ENCODE measurements at places on chromosomes 6 and 20. TPM values are rescaled to one million over a fixed set of nuclear protein-coding genes. Genes with fewer than 3 reads are reported as not detected.

ENPP4 gene
- total RNA-seq: 13.8 TPM

NFATC2 gene
- 5.9 TPM for total RNA-seq

LAMA2 gene
- total RNA-seq: 116 TPM

THBD gene
- 22.6 TPM for total RNA-seq

POM121L2 gene
- not detected for total RNA-seq

XPO5 gene
- 28.8 TPM for total RNA-seq

DNA sequence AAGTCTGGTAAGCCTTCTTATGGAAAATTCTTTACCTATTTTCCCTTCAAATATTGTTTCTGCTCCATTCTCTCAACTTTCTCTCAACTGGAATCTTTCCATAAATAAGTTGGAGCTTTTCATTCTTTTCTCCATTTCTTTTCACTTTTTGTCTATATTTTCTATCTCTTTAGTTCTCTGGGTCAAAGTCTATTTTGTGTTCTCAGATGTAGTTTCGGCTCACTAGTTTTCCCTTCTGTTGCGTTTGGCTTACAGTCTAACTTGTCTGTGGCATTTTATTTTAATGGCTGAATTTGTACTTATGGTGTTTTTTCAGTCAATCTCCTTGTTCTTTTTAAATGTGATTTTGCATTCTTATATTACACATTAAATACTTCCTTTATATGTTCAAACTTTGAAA is 14.1 kb upstream of the SLC22A2 start:
- H3K4me3 ChIP-seq: no peak overlapping the region
- no peaks in the 10 kb centered on the region for H3K4me1 ChIP-seq
- no peaks in the 10 kb centered on the region for H3K36me3 ChIP-seq
- no peak overlapping the region for H3K27ac ChIP-seq
- H3K27me3 ChIP-seq: no peaks in the 10 kb centered on the region
- DNase-seq: no peak

DNA sequence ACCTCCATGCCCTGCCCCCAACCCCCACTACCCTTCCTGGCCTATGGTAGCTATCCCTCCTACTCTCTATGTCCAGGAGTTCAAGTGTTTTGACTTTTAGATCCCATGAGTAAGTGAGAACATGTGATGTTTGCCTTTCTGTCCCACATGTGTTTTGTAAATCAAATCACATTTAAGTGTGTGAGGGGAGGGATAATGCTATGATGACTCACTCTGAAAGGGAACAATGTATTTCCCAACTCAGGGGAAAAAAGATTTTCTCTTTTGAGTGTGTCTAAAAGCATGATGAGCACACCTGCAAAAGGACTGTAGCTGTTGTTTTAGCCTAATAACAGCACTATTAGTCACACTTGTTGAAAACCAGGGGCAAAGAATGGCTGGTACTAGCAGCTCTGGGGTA is 193.7 kb downstream of the GJA10 start:
- no peaks in the 10 kb centered on the region for H3K27me3 ChIP-seq
- no peaks in the 10 kb centered on the region for H3K36me3 ChIP-seq
- H3K4me1 ChIP-seq: no peaks in the 10 kb centered on the region
- DNase-seq: no peak
- H3K4me3 ChIP-seq: no peak overlapping the region

- no peaks in the 10 kb centered on the region for H3K27me3 ChIP-seq
- DNase-seq: no peak
- no peaks in the 10 kb centered on the region for H3K4me1 ChIP-seq
- no peaks in the 10 kb centered on the region for H3K36me3 ChIP-seq
- H3K4me3 ChIP-seq: no peak overlapping the region
Observed at GRCh38 chr20:50098259-50098658, 14.7 kb downstream of the UBE2V1 start.

DNA sequence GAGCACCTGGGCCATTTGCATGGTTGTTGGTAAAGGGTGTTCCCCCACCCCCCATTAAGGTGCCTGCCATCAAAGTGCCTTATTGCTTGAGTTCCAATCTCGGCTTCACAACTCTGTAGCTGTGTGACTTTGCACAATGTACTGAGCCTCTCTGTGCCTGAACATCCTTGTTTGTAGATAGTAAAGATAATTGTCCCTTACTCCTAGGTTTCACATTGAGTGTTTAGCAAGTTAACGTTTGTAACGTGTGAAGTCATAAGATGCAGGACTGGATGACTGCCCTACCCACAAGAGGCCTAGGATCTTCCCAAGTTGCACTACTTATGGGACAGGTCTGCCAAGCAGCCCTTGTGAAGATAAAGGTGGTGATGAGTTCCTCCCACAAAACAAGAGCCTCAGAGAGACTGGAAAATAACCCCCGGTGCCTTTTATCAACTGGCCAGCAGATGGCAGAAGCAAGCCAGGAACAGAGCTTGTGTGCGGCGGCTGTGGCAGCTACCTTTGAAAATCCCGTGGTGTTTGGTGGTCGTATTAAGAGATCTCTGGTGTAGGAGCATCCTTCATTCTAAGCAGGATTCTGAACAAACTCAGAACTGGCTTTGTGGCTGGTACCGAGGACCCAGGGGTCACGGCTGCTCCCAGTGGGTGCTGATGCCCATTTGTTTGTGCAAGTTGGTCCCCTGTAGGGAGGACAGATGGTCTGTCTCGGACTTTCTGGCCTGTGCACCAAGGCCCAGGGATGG is 99.1 kb downstream of the CDH26 start:
- H3K4me3 ChIP-seq: no peak overlapping the region
- no peak overlapping the region for H3K27ac ChIP-seq
- no peaks in the 10 kb centered on the region for H3K27me3 ChIP-seq
- DNase-seq: no peak
- peaks cover 4% of the 10 kb centered on the region for H3K4me1 ChIP-seq
- no peaks in the 10 kb centered on the region for H3K36me3 ChIP-seq

DNA sequence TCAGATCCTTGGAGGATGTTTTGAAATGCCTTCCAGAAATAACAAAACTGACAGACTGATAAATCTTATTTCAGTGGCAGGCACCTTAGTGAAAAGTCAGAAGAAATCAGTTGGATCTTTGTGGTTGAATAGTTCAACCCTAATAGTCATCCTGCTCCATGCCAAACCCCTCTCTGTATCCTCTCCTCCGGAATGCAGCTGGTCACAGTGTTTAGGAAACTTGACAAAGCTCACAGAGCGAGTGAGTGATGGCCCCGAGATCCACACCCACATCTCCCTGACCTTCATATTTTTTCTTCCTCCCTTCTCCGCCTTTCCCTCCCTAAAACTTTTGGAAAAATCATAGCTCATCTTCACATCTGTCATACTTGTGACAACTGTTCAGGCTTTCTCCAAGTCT is 464.8 kb upstream of the CDH4 start:
- no peak overlapping the region for H3K4me3 ChIP-seq
- DNase-seq: no peak
- H3K27me3 ChIP-seq: no peaks in the 10 kb centered on the region
- no peak overlapping the region for H3K27ac ChIP-seq
- H3K4me1 ChIP-seq: no peaks in the 10 kb centered on the region
- H3K36me3 ChIP-seq: no peaks in the 10 kb centered on the region

- H3K4me1 ChIP-seq: peaks cover 6% of the 10 kb centered on the region
- no peak for DNase-seq
- no peaks in the 10 kb centered on the region for H3K27me3 ChIP-seq
- peak overlapping the region; percentile 97 for H3K4me3 ChIP-seq
- no peaks in the 10 kb centered on the region for H3K36me3 ChIP-seq
Observed at GRCh38 chr6:163416557-163417253, 2.2 kb downstream of the QKI start.

DNA sequence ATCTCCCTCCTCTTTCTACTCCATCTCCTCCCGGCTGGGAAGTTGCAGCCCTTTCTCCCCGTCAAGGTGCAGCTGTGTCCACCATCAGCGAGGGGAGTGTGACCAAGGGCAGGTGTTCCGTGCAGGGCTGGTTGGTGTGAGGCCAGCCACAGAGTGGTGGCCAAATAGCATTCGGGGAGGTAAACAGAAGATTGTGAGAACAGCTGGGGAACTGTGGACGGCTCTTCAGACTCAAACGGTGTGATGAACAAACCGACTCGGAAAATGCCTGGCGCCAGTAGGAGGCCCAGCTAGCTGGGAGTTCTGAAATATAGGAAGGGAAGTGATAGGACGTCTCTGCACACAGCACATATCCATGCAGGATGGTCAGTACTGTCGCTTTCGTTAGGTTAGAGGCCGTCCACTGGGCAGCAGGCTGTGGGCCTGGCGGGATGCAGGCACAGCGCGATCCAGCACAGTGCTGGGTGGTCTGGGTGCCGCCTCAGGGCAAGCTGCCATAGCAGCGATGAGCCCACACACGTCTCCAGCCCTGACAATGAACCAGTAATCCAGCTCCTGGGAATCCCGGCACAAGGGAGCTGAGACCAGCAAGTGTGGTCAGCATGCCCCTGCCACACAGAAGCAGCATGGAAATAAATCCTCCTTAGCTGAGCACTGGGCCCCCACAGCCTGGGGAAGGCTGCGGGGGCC is 258.1 kb downstream of the TAF4 start:
- peaks cover 47% of the 10 kb centered on the region for H3K27me3 ChIP-seq
- no peak overlapping the region for H3K27ac ChIP-seq
- no peaks in the 10 kb centered on the region for H3K4me1 ChIP-seq

- H3K36me3 ChIP-seq: no peaks in the 10 kb centered on the region
- H3K27ac ChIP-seq: peak overlapping the region; percentile 95
- H3K4me1 ChIP-seq: no peaks in the 10 kb centered on the region
- no peaks in the 10 kb centered on the region for H3K27me3 ChIP-seq
Observed at GRCh38 chr6:137043710-137044365, 927 bp downstream of the IL20RA start.

GRCh38 chr20:2398449-2398848 is 17.7 kb downstream of the TGM6 start:
- no peaks in the 10 kb centered on the region for H3K27me3 ChIP-seq
- no peak overlapping the region for H3K4me3 ChIP-seq
- no peak overlapping the region for H3K27ac ChIP-seq
- DNase-seq: no peak
- H3K36me3 ChIP-seq: no peaks in the 10 kb centered on the region

DNA sequence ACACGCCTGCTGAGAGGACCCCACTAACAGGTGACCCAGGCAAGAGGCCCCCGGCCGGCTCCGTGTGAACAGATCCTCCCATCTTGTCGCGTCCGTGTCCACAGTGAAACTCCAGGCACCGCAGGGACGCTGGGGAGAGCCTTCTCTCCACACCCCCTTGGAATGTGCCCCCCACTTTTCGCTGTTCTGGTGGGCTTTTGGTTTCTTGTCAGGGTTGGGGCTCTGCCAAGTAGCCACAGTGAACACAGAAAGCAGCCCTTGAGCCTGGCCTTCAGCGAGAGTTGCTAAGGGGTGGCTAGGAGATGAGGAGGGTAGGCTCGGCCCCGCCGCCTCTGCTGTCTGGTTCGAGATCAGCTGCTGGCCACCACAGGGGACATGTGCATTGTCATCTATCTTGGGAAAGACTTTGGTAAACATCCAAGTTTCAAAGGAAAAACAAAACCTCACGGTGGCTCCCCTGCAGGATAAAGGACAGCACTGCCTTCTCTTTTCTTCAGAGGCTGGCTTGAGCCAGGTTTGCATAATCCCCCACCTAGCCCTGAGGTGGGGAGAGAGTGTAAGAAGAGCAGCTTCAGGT is 22.7 kb downstream of the SYNDIG1 start:
- no peak overlapping the region for H3K27ac ChIP-seq

DNA sequence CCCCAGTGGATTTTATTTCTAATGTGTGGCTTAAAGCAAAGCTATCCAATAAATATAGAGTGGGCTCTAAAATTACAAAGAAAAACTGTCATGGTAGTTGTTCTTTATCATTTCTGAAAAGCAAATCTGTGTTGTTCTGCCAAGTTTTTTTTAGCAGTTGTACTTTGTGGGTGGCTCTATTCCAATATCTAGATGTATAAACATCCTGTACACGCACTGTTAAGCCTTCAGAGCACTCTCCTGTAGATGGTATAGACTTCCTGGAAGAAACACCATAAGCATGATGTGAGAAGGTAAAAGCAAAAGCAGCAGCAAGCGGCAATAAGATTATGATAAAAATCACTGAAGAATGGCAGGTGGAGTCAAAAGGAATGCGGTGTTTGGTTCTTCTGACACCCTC is 21.5 kb upstream of the TMEM30A start:
- no peak overlapping the region for H3K27ac ChIP-seq
- H3K27me3 ChIP-seq: no peaks in the 10 kb centered on the region
- H3K4me1 ChIP-seq: no peaks in the 10 kb centered on the region
- H3K4me3 ChIP-seq: no peak overlapping the region
- no peak for DNase-seq

GRCh38 chr6:135282395-135282794 is 101.3 kb downstream of the MYB start:
- H3K27ac ChIP-seq: no peak overlapping the region
- DNase-seq: no peak
- no peaks in the 10 kb centered on the region for H3K4me1 ChIP-seq

GRCh38 chr6:145244349-145245100 is 490.8 kb downstream of the EPM2A start:
- H3K27ac ChIP-seq: no peak overlapping the region
- no peak overlapping the region for H3K4me3 ChIP-seq
- no peaks in the 10 kb centered on the region for H3K27me3 ChIP-seq
- H3K36me3 ChIP-seq: no peaks in the 10 kb centered on the region

GRCh38 chr6:41781366-41781730 is 766 bp downstream of the PRICKLE4 start:
- no peaks in the 10 kb centered on the region for H3K27me3 ChIP-seq
- DNase-seq: no peak
- H3K36me3 ChIP-seq: no peaks in the 10 kb centered on the region
- peak overlapping the region; percentile 81 for H3K4me3 ChIP-seq

DNA sequence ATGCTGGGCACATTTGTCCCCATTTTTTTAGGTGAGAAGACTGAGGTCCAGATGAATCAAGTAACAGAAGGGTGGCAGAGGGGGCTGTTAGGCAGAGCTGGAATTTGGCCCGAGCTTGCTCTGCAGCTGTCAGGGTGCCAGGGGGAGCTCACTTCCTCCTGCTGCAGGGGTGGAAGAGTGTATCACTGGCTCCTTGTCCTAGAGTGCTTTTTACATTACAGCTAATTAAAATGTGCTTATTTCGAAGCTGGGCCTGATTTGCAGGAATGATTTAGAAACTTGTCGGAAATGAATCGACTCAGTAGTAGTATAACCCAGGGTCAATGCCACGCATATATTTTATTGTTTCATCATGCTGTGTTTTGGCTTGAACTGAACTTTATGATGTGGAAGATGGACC is 11.1 kb downstream of the TOX2 start:
- H3K36me3 ChIP-seq: no peaks in the 10 kb centered on the region
- H3K27me3 ChIP-seq: peaks cover 20% of the 10 kb centered on the region
- no peak overlapping the region for H3K4me3 ChIP-seq
- DNase-seq: no peak
